ENCODE measurements at places on chromosomes 12 and 14.

- DNase-seq, result no peak
These were observed 42.4 kb downstream of the TRIP11 start for GRCh38 chr14:91997492-91997891.

DNA sequence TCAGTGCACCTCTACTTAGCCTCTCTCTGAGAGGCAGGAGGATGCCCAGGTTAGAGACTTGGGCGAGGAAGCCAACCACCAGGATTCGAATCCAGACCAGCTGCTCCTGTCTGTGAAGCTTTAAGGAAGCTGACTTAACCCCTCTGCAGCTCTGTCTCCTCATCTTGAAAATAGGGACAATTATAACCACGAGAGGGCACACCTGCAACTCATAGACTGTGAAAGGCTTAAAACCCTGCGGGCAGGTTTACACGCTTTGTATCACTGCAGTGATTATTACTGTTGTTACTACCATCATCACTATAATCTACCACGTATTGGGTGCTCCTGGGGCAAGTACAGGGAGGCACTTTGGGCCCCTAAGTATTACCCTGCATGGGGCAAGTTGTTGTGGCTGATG is 379.8 kb downstream of the VRK1 start:
- no peak for DNase-seq

DNA sequence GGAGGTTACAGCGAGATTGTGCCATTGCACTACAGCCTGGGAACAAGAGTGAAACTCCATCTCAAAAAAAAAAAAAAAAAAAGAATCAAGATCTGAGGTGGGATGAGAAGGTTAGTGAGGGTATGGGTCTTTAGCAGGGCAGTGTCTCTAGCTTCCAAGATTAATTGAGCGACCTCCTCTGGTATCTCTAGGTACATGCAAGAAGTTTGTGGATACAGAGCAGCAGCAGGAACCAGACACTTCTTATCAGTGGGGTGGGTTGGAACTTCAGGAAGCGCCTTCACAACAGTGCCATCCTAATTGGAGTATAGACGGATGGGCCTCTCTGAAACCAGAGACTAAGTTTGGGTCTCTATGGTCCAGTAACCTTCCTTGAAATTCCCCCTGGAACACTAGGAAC is 51.9 kb upstream of the CISTR start:
- DNase-seq, result no peak

DNA sequence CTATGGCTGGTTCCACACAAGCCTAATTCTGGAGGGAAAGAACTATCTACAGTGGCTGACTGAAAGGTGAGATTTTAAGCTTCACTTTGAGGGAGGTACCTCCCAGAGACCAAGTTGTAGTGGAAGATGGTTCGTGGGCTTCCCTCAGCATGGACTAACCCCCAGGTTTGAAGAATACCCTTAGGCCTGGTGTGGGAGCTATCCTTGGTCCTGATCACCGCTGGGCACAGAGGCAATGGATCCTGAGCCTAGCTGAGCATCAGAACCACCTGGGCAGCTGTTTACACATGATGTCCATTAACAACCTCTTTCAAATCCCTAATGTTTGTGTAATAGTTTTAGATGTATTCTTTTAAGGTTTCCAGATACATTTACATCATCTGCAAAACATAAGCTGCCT is 10.3 kb downstream of the DAO start:
- no peak for DNase-seq

GRCh38 chr12:121241156-121241970 is 31.4 kb downstream of the P2RX4 start:
- no peak for DNase-seq

All from AG04450 (cell line).